ENCODE measurements at places on chromosomes 3 and 15.

DNA sequence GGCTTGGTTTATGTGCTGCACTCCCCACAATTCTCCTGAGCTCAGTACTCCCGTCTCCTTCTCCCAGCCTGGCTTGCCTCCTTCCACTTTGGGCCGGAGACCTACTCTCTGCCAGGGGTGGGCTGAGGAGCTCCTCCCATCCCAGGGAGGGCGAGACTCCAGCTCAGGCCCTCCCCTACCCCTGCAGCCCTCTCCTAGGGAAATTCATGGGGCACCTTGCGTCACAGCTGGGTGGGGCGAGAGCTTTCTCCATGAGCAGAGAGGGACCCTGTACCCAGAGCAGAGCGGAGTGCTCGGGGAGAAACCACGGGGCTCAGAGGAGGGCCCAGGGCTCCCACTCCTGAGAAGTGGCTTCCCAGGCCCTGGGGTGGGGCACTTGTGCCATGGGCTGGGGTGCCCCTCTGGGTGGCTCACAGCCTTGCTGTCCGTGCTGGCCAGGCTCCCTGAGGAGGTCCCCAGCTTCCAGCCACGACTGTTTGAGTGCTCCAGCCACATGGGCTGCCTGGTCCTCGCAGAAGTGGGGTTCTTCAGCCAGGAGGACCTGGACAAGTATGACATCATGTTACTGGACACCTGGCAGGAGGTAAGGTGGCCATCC, 13.3 kb downstream of the VILL start:
- DNase-seq = no peak

- peak; percentile 42 for DNase-seq
These were observed 1.2 kb downstream of the CSNK1G1 start for GRCh38 chr15:64354688-64355344.

- DNase-seq = peak; percentile 58
These were observed 40.0 kb downstream of the TMEM45A start for GRCh38 chr3:100532411-100532810.

DNA sequence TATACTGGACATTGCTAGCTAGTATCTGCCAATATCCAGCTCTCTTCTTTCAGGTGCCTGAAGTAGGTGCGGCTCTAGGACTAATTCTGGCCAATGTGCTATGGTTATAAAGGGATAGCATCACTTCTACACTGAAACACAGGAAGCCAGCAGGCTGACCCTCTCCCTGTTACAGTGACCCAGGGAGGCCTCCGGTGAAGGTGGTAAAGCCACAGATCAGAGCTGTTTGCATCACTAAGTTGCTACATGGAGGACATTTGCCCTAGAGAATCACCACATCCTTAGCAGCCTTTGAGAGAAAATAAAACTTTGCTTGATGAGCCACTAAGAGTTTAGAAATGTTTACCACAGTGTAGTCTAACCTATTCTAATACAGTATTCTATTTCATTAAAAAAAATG, 161.4 kb downstream of the CHST2 start:
- DNase-seq = no peak

DNA sequence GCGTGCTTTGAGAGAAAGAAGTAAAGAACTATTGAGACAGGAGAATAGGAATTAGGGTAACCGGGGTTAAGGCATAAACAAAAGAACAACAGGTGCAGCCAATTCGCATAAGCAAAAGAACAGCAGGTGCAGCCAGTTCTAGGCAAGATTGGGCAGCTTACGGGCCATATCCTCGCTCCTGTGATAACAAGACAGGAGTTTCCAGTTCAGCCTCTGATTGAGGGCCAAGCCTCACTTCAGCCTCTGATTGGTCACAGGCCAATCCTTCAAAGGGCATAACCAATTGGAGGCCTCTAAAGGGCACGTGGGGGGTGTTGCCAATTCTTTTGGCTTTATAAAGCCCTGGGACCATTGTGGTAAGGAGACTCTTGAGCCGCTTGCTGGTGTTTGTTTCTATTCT, 143.5 kb downstream of the GADL1 start:
- DNase-seq = peak; percentile 7

GRCh38 chr15:78537266-78537905, 2.9 kb upstream of the PSMA4 start:
- no peak for DNase-seq

DNA sequence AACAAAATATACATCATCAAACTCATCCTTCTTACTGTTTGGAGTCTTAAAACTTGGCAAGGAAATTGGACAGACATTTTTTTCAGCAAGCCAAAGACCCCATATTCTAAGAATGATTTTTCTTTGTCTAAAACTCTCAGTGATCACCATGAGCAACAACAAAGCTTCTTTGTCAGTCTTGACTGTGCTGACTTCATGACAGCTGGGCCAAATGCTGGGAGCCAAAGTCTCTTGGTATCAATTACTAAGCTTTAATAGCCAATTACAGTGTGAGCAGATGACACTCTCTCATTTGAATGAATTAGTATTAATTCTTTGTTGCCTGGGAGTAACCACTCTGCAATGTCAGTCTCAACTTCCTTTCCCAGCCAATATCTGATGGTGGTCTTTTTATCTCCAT, 48.1 kb upstream of the GK5 start:
- no peak for DNase-seq

DNA sequence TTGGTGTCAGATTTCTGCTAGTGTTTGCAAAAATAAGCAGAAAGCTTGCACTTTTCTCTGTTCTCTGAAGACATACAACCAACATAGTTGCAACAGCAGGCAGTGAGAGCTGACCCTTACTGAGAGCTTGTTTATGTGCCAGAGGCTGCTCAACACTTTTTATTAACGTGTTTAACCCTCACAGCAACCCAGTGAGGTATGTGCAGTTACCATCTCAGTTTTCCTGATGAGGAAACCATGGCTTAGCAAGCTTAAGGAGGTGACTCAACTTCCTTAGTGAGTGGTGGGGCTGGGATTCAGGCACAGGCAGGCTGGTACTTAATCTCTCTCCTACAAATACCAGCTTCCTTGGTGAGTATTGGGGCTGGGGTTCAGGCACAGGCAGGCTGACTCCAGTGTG, 158.1 kb upstream of the CTDSPL start:
- no peak for DNase-seq

Measured in NCI-H1105 treated with DMSO at 0.1 percent for 48 hours (cell line).